Stimulated activated naive CD4-positive, alpha-beta T cell treated with Interleukin-2 at 50 U/mL for 16 hours (primary cell): ENCODE measurements at places on chromosomes 2 and 18.

GRCh38 chr18:61785588-61785987, 107.2 kb downstream of the RNF152 start:
- DNase-seq, result no peak

DNA sequence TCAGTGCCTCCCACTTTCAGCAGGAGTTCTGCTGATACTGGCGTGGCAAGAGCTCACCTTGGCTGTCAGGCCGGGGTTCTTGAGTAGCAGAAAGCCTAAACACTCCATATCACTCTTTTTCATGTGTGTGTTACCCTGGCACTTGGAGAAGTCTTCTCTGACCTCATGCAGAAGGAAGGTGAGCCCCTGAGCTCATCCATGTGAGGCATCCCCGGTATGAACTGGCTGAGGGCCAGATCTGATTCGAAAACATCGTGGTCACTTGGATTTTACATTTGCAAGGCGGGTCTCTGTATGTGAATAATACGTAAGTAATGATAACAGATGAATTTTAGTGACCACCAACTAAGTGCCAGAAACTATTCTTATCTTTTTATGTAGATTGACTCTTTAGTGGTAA, 93.6 kb downstream of the RAPGEF4 start:
- DNase-seq, result no peak

GRCh38 chr2:128496700-128497099, 178.0 kb upstream of the HS6ST1 start:
- DNase-seq, result no peak

DNA sequence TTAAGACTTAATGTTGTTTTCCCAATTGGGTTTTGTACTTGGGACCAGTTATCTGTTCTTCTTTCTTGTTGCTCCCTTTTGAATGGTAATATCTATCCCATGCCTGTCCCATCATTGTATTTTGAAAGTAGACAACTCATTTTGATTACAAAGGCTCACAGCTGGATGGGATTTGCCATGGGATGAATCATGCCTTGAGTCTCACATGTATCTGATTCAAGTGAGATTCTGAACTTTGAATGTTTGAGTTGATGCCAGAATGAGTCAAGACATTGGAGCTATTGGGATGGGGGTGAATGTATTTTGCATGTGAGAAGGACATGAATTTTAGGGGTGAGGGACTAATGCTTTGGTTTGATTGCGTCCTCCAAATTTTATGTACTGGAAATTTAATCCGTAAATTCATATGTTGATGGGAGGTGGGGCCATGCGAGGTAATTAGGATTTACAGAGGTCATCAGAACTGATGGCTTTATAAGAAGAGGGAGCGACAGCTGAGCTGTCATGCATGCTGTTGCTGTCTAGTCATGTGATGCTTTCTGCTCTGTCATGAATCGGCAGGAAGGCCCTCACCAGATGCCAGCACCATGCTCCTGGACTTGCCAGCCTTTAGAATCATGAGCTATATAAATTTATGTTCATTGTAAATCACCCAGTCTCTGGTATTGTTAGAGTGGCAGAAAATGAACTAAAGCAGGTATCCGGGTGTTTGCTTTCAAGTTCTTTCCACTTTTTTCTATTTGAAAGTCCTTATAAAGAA, 741.3 kb upstream of the RAB6C start:
- no peak for DNase-seq

- peak; percentile 44 for DNase-seq
These were observed 583 bp downstream of the NEMP2 start for GRCh38 chr2:190533968-190534309.

GRCh38 chr2:99988599-99988998, 153.8 kb downstream of the AFF3 start:
- no peak for DNase-seq

DNA sequence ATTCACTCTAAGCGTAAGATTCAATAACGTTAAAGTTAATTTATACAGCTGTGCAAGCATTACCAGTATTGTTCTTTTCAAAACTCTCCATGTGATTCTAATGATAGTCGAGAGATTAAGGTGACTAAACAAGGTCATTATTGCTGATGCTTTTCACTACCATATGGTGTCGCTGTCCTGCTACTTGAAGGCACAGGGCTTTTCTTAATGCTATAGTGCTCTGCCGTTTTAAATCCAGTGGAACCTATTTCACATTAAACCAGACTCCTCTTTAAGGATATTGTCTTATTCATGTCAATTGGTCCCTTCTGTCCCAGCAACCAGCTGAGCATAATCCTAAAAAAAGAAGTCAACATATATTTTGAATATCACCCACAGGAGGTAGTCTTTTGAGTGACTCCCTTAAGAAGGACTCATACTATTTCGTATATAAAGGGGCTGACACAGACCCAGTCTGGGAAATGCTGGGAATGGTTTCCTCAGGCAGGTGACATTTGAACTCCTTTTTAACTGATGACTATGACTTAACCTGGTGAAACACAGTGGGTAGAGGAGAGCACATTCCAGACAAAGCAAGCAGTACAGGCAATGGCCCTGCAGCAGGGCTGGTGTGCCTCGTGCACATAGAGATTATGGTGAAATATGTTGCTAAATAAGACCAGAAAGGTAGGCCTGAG, 53.9 kb upstream of the CYTIP start:
- DNase-seq, result no peak

DNA sequence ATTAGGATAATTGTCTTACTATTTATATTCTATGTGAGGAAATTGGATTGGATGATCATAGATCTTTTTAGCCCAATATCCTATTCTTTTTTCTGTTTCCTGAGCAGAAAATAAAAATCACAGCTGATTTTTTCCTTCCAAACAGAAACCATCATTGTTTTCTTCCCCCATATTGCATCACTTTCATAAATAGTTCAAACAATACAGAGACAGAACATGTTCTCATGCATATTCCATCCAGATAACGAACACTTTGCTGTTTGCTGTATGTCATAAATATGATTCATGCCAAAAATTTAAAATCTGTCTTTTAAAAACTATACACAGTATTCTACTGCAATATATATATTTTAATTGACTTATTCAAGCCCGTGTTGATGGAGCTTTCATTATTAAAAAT, 22.0 kb upstream of the RALBP1 start:
- DNase-seq, result no peak

DNA sequence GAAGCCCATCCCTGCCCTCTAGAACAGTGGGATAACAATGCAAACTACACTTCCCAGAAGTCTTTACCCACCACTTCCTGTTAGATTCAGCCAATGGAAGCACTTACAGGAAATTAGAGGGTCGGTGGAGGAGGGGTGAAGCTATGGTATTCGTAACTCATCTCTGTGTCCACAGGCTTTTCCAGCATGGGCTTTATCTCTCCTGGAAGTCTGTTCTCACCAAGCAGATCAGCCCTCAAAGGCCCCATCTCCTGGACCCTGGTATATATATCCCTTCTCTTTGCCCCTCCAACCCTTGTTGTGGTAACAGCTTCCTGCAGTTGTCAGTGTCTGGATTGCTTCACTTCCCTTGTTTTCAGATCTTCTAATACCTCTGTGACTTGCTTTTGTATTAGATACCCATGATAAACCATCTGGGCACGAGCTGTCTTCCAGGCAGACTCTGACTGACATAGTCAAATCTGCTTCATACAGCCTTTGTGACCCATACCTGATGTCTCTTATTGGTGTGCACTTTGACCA, 475.0 kb upstream of the POU3F3 start:
- DNase-seq, result no peak

- DNase-seq, result no peak
These were observed 540.4 kb upstream of the DSEL start for GRCh38 chr18:68056936-68057335.

GRCh38 chr2:61582165-61582564, 44.0 kb upstream of the XPO1 start:
- DNase-seq, result no peak

DNA sequence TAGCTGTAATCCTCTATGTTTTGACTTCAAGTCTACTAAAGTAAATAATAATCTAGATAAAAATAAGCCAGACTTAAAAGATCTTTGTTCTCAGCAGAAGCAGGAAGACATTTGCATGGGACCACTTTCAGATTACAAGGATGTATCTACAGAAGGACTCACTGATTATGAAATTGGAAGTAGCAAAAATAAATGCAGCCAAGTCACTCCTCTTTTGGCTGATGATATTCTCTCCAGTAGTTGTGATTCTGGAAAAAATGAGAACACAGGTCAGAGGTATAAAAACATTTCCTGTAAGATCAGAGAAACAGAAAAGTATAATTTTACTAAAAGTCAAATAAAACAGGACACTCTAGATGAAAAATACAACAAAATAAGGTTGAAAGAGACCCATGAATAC, 338.4 kb downstream of the ZNF804A start:
- no peak for DNase-seq

DNA sequence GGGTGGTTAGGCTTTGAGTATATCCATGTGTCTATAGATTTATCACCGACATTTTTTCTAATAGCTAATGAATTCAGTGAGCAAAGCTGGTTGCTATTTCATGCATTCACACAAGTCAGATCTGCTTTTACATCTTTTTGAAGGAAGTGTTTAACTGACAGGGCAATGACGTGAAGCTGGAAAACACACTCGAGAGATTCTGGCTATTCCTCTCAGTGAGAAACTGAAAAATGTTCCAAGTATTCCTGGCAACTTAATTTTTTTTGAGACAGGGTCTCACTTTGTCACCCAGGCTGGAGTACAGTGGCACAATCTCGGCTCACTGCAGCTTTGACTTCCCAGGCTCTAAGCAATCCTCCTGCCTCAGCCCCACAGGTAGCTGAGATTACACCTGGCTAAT, 21.2 kb downstream of the RNF138 start:
- no peak for DNase-seq

DNA sequence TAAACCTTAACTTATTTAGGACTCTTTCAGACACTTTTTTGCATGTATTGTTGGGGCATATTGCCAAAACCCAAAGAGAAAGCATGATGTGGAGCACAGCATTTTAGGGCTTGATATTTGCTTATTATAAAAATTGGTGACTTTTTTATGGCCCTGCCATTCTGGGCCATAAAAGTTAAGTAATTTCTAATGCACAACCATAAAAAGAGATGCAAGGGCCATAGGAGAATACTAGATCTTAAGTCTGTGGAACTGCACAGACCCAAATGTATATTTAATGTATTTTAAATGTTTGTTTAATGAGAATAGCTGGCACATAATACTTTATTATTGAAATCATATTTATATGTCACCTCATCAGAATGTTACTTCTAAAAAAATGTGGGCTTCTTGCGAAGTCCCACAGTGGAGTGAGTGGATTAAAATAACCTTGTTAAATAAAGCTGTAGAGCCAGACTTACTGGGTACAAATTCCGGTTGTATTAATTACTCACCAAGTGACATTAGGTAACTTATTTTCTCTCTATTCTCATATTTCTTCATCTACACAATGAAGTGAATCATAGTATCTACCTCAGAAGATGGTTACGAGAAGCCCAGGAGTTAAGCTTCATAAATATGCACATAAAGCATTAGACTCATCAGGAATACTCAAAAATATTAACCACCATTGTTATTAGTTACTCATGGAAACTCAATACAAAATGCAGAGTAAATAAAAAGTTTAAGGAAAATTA, 52.2 kb downstream of the HNMT start:
- no peak for DNase-seq

DNA sequence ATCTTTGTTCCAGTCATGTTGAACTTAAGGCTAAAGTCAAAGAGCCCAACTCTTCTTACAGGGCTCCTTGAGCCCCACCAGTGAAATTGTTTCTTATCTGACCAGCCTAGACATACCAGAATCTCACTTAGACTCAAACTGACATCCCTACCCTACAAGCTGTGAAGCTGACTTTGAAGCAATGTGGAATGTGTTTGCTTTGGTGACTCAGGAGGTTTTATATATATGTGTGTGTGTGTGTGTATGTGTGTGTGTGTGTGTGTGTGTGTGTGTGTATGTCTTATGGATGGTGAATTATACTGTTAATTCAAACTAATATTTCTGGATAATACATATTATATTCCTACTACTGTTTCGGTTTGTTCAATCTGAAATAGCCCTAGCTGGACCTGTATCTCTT, 67.3 kb downstream of the CAMKMT start:
- DNase-seq, result no peak

- DNase-seq, result no peak
These were observed 111.3 kb downstream of the CPS1 start for GRCh38 chr2:210667711-210668110.

DNA sequence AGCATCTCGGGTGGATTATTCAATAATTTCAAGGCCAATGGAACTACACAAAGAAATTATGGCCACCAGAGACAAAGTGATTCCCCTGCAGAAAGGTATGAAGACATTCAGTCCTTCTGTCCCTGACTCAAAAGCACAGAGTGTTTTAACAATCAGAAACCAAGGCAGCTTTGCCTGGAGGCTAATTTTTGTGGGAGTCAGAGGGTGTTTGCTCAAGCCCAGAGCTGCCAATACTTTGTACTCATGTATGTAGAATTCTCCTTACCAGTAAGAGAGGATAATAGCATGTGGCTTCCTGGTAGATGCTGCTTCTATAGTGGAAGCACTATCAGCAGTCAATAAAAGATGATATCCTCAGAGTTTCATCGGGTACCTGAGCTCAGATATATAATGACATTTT, 178.4 kb downstream of the KCNE4 start:
- DNase-seq, result no peak

DNA sequence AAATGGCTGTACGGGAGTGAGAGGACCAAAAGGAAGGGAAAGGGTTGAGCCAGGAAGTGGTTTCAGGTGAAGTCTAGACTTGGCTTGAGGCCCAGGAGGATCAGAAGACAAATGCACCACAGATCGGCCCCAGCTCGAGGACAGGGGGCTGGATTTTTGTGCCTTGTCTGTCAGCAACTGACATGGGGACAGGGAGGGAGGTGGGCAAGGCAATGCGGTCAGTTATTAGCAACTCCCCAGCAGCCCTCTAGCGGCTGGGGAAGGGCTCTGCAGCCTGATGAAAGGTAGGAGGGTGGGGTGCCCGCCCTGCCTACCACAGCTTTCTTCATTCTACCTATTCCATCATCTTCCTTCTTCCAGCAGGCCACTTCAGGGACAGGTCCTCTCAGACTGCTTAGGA, 50.0 kb downstream of the CPO start:
- no peak for DNase-seq

DNA sequence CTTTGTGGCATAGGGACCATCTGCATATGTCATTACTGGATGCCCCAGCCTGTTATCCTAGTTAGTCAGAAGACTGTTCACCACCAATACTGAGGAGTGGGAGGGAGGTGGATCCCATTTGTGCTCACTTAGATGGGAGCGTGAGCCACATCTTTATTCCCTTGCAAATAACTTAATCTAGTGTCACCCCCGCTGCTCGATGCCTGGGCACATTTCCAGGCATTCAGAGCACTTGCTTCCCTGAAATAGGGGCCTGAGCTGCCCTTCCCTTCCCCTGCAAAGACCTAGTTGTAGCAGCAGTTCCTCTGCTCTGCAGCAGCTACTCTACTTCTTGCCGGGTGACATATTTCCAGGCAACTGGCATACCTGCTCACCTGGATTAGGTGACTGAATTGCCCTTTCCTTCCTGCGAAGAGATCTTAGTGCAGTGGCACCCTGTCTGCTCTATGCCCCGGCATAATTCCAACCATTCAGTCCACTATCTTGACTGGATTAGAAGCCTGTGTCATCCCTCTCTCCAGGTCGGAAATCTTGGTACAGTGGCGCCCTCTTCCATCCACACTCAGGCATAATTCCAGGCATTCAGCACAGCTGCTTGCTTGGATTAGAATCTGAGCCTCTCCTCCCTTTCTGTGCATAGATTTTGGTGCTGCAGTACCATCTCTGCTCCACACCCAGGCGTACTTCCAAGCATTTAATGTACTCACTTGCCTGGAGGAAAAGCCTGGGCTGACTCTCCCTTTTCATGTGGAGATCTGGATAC, 1389.1 kb upstream of the TMEFF2 start:
- DNase-seq, result no peak

GRCh38 chr2:77054938-77055337, 467.2 kb downstream of the LRRTM4 start:
- no peak for DNase-seq
